Esophagus muscularis mucosa (tissue), 4 donors: ENCODE measurements at places on chromosomes 6 and 20. TPM values are rescaled to one million over a fixed set of nuclear protein-coding genes. Genes with fewer than 3 reads are reported as not detected.

- peaks cover 13% of the 10 kb centered on the region for H3K36me3 ChIP-seq
- no peaks in the 10 kb centered on the region for H3K27me3 ChIP-seq
- no peak overlapping the region for H3K27ac ChIP-seq
- H3K4me3 ChIP-seq: no peak overlapping the region
Observed at GRCh38 chr20:13587370-13587769, 51.4 kb downstream of the TASP1 start.

- H3K27ac ChIP-seq: no peak overlapping the region
- no peaks in the 10 kb centered on the region for H3K27me3 ChIP-seq
- H3K4me1 ChIP-seq: no peaks in the 10 kb centered on the region
- no peak for DNase-seq
Observed at GRCh38 chr6:121917834-121918559, 481.5 kb upstream of the HSF2 start.

DNA sequence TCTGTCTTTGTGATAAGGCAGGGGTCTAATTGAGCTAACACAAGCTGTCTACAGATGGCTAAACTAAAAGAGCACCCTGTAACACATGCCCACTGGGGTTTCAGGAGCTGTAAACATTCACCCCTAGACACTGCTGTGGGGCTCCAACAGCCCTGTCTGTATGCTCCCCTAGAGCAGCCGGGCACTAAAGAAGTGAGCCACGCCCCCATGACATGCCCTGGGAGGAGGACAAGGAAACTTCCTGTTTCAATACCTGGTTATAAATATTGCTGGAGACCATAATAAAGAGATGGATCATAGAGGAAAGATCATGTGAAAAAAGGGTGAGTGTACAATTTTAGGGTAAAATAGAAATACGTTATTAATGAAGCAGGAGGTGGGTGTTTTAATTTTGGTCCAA lies 667.7 kb upstream of the AGPAT4 start:
- DNase-seq: no peak
- H3K27ac ChIP-seq: no peak overlapping the region
- H3K36me3 ChIP-seq: no peaks in the 10 kb centered on the region
- H3K27me3 ChIP-seq: no peaks in the 10 kb centered on the region
- H3K4me1 ChIP-seq: no peaks in the 10 kb centered on the region

Gene FGD2
- total RNA-seq: 23.1 TPM

Gene BHLHE23
- total RNA-seq: not detected
